ENCODE measurements at places on chromosomes 4 and X.

GRCh38 chr4:180799798-180800197, 1443.4 kb upstream of the TENM3 start:
- no peak for DNase-seq

DNA sequence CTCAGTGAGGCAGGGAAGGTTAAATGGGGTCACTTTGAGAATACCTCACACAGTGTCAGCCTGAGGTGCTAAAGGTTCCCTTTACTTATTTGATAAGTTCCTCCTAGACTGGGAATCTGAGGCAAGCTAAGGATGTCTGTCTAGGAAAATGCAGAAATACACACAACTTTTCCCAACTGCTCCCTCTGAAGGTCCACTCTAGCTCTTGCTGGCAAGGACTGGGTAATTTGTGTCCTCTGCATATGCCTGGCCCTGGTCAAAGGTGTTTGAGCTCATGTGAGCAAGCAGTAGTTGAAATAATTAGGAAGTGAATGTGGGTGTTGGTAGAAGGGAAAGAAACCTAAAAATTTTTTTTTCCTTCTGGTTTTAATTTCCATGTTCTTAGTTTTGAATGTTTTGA, 21.3 kb downstream of the TXLNG start:
- DNase-seq: no peak

DNA sequence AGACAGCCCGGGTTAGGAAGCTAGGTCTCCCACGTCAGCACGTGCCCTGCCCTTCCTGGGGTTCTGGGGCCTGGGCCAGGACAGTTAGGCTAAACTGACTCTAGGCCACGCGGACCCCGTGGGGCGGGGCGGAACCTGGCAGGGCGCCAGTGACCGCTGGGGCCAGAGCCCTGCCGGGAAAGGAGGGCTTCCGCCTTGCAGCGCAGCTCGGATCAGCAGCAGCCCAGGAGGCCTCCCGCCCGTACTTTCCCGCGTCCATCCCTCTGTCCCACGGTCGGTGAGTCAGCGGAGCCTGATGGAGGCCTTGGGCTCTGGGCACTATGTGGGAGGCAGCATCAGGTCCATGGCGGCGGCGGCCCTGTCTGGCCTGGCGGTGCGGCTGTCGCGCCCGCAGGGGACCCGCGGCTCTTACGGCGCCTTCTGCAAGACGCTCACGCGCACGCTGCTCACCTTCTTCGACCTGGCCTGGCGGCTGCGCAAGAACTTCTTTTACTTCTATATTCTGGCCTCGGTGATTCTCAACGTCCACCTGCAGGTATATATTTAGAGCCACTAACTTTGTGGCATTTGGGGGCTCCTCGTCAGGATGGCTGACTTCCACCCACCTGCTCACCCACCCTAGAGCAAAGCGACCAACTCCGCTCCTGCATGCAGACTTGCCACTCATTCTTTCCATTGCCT, at the start of gene SMIM10:
Gene SMIM10, plus strand, starts transcription at position 191 of the 681 bp plus-strand sequence. Its CDS starts 105 bp downstream, at position 296.
- peak; percentile 82 for DNase-seq

GRCh38 chr4:56186808-56187523, 200.3 kb downstream of the AASDH start:
- DNase-seq: peak; percentile 25

DNA sequence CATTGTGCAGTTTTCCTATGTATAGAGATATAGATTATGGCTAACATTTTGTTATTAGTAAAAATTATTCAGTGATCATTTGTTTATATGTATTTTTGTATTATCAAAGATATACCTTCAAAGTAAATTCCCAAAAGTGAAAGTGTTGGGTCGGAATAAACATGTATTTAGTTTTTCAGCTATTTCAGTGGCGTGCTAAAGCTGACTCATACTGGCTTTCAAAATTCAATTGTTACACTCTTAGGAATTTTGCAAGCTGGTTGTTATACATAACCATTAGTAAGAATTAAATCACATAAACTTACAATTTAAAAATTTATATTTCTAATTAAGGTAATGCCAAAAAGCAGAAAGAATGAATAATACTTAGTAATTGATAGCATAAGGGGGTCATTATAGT, 288.4 kb upstream of the NRK start:
- no peak for DNase-seq

- no peak for DNase-seq
Observed at GRCh38 chr4:82429728-82430192, 502 bp downstream of the HNRNPDL start.

DNA sequence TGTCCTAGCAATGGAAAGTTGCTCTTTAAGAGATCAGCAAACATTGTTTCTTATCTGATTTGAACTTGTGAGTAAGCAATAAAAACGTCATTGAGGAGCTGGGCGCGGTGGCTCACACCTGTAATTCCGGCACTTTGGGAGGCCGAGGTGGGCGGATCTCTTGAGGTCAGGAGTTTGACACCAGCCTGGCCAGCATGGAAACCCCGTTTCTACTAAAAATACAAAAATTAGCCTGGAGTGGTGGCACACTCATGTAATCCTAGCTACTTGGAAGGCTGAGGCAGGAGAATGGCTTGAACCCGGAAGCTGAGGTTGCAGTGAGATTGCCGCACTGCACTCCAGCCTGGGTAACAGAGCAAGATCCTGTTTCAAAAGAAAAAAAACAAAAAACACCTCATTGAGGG, 11.2 kb upstream of the PLAC8 start:
- DNase-seq: no peak

DNA sequence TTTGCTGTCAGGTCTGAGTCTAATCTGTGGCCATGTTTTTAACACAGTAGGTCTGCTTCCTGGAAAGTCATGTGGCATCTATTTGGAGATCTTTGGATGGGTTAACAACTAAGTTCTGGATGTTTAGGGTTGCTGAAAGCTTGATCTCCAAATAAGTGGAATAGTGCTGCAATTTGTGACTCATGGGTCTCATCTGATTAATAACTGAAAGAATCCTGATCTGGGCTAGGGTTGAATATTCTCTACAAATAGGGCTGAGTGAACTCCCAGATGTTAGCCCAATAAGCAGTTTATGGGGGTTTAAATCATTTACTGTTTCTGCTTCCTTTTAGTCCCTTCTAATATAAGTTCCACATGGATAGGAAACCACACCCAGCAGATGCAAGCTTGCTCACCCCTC, 23.1 kb downstream of the CT47C1 start:
- DNase-seq: no peak

DNA sequence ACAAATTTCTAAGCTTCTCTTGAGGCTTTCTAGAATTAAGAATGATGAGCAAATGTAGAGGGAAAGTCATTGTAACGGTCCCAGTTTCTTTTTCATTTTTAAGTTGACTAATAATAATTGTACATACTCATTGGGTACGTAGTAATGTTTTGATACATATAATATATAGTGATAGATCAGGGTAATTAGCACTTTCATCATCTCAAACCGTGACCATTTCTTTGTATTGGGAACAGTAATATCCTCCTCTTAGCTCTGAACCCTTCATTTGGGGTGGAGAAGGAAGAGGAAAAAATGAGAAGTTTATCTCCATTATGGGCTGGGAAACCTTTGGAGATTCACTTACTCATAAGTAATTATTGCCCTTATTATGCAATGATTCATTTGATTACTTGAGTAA, 39.0 kb upstream of the GBA3 start:
- no peak for DNase-seq

- DNase-seq: no peak
Observed at GRCh38 chrX:14359316-14359715, 170.0 kb upstream of the GLRA2 start.

GRCh38 chr4:143234153-143234552, 49.4 kb downstream of the USP38 start:
- no peak for DNase-seq

DNA sequence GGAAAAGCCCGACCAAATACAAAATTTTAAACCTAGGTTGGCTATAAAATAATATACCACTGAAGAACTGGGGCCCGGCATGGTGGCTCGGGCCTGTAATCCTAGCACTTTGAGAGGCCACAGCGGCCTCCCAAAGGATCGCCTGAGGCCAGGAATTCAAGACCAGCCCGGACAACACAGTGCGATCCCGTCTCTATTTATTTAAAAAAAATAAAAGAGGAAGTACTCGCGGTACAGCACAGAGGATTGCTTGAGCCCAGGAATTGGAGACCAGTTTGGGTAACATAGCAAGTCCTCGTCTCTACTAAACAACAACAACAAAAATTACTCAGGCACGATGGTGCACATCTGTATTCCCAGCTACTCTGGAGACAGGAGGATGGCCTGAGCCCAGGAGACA, 44.8 kb upstream of the CDKN2AIP start:
- DNase-seq: peak; percentile 36

DNA sequence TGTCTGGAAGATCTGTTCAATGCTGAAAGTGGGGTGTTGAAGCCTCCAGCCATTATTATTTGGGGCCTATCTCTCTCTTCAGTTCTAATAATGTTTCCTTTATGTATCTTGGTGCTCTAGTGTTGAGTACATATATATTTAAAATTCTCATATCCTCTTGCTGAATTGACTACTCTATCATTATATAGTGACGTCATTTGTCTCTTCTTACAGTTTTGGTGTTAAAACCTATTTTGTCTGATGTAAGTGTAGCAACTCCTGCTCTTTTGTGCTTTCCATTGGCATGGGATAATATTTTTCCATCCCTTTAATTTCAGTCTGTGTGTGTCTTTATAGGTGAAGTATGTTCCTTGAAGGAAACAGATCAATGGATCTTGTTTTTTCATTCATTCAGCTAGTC, 446.0 kb downstream of the FAM47A start:
- no peak for DNase-seq

DNA sequence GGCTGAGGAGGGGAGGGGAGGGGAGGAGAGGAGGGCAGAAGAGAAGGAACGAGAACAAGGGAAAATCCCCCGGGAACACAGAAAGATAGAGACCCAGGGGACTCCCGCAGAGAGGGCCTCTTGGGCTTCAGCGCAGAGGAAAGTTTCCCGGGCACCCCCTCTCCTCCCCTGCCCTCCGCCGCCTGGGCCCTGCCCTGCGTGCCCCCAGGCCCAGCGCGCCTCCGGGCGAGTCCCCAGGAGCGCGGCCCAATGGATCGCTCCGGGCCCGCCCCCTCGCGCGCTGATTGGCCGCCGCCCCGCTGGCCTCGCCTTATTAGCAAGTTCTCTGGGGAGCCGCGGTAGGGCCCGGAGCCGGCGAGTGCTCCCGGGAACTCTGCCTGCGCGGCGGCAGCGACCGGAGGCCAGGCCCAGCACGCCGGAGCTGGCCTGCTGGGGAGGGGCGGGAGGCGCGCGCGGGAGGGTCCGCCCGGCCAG, at the start of gene MSX1:
Gene MSX1, plus strand, starts transcription at position 341 of the 474 bp plus-strand sequence. CDS start 235 bp downstream, outside the sequence.
- peak; percentile 92 for DNase-seq

GRCh38 chr4:576991-577498, 950 bp upstream of the TMEM271 start:
- no peak for DNase-seq

DNA sequence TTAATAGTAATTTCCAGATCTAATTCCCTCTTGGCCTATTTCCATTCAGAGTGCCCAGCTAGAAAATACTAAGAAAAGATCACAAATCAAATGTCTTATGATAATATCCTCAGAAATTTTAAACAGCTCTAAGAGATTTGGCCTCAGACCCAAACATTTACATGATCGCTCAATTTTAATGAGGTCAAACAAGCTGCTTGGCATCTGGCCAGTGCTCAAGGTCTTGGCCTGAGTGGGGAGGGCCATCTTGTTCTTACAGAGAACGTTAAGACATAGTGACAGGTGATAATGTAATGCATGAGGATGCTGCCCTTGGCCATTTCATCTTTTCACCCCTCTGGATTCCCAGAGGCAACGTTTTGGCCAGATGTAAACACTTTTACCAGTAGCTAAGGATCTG, 159.2 kb upstream of the SLC7A11 start:
- DNase-seq: peak; percentile 8

DNA sequence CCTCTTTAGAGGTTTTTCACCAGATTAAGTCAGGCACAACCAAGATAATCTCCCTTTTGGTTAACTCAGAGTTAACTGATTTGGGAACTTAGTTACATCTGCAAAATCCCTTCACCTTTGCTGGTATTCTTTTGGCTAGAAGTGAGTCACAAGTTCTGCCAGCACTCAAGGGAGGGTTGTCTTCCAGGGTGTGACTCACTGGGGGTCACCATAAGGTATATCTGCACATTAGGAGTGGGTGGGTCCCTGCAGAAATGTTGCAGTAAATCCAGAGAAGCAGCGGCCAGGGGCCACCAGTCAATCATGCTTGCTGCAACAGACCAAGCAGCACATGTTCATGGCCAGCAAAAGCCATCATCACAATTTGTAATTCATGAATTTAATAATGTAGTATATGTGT, 59.8 kb upstream of the MAML3 start:
- no peak for DNase-seq

DNA sequence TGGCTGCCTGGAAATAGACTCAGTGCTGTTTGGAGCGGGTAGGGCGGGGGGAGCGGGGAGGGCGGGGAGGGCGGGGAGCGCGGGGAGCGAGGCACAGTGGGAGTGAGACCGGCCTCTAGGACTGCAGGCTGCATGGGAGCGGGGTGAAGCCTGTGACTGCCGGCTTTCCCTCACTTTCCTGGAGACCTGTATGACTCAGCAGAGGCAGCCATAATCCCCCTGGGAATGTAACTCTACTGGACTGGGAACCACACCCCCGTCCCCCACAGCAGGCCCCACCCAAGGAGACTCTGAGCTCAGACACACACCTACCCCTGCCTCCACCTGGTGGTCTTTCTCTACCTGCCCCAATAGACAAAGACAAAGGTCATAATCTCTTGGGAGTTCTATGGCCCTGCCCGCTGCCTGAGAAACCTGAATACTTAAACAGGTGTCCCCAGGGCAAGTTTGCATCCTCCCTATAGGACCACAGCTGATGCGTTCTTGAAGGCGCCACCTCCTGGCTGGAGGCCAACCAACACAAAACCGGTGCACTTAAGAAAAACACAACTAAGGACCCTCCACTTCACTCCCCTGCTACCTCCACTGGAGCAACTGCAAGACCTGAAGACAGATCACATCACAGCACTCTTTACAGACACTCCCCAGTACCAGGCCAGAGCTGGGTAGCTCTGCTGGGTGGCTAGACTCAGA, 18.0 kb downstream of the HDAC8 start:
- peak; percentile 97 for DNase-seq

GRCh38 chr4:13530823-13531624, 13.3 kb downstream of the NKX3-2 start:
- peak; percentile 81 for DNase-seq

- DNase-seq: peak; percentile 73
Observed at GRCh38 chr4:150581641-150582051, 305 bp upstream of the MAB21L2 start.

DNA sequence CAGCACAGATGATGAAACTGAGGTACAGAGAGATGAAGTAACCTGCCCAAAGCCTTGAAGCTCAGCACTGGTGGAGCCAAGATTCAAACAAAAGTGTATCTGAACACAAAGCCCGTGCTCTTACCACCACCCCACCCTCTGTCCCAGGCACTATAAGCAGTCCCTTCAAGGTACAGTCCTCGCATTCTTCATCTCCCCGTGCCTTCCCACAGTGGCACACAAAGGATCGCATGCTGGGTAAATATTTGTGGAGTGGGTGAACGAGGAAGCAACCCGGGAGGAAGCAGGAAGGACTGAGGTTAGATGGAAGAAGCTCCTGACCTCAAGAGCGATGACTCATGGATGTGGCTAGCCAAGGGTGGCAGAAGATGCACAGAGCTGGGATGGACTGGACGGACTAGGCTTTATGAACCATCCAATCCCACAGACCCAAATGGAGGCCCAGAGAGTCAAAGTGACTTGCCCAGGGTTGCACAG, 18.4 kb downstream of the IQSEC2 start:
- DNase-seq: no peak

- peak; percentile 67 for DNase-seq
Observed at GRCh38 chrX:51456814-51457213, 39.6 kb downstream of the NUDT11 start.

- no peak for DNase-seq
Observed at GRCh38 chr4:145098675-145099037, 545 bp downstream of the ABCE1 start.

Measured in ELF-1 (cell line).